ENCODE measurements at places on chromosomes 16 and 17.

GRCh38 chr16:23835390-23836077 is at the start of gene PRKCB:
TSS of gene PRKCB (plus strand) at chr16:23835983.
- DNase-seq = peak; percentile 47

DNA sequence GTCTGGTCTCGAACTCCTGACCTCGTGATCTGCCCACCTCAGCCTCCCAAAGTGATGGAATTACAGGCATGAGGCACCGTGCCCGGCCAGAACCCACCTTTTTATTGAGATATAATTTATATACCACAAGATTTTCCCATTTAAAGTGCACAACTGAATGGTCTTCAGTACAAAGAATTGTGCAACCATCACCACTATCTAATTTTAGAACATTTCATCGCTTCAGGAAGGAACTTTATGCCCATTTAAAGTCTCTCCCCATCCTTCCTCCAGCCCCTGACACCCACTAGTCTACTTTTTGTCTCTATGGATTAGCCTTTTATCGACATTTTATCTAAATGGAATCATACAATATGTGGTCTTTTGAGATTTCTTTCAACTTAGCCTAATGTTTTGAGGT is 25.4 kb upstream of the HELZ start:
- DNase-seq = no peak

- no peak for DNase-seq
These were observed 8.6 kb downstream of the RIPOR1 start for GRCh38 chr16:67537270-67537635.

DNA sequence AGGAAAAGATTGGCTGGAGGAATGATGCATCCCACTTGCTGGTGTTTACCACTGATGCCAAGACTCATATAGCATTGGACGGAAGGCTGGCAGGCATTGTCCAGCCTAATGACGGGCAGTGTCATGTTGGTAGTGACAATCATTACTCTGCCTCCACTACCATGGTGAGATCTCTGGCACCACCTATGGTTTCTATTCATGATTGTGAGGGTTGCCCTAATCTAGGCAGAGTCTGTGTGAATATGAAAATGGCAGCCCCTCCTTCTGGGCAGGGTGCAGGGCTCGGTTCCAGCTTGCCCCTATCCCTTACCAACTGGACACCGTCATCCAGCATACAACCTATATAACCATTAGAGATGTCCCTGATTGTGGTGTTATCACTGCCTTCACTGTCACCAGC is 33.4 kb downstream of the ITGB3 start:
- no peak for DNase-seq

DNA sequence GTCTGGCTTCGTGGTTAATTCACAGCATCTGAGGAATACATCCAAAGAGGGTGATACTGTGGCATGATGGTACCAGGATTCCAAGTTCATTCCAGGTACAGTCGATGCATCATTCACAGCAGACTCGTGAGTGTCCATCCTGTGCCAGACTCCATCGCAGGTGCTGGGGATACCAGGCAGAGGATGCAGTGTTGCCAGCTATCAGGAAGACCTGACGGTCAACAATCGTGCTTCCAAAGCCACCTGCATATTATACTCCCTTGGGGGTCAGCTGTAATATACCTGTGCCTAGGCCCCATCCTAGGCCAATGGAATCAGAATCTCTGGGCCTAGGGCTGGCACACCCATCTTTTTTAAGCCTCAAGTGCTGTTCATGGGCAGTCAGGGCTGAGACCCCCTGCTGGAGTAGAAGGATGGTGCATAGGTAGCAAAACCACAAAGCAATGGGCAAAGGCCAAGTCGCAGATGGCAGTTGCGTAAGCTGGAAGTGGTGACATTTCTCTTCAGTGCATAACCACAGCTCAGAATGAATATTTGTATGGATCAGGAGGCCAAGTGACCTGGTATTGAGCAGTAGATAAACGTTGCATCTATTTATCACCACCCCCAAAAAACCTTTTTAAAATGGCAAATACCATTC is 42.9 kb upstream of the C16orf78 start:
- DNase-seq = no peak

GRCh38 chr17:60323754-60324153 is 68.2 kb downstream of the USP32 start:
- DNase-seq = no peak

DNA sequence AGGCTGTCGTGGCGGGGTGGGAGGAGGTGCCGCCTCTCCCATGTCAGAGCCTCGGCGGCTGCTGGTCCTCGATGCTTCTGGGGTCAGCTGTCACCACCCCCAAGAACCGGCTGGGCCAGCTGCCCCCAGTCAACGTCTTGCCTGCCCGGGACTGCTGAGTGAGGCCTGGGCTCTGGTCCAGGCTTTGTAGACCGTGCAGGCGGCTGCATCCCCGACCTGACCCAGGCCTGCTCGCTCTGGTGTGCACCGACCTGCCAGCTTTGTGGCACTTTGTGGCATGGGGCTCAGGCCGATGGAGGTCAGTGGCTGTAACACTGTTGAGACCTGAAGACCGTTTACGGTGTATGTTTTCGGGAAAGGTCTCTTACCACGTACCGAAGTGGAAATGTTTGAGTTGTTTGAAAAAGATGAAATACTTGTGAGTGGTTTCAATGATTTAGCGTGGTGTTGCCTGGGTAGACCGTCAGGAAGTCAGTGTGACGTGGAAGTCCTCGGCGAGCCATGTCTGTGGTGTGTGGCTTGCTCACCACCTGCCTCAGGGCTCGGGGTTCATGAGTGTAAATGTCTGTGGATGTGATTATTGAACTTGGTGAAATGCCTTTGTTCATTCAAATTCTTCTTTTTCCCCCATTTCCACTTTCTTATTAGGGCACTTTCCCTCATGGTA is 53.2 kb upstream of the ZNF750 start:
- DNase-seq = no peak
